ENCODE measurements at places on chromosomes 2 and 18.
A peak's percentile ranks its signal among the peaks of the same experiment; 100 is the strongest.

- no peak for DNase-seq
These were observed 7.4 kb downstream of the PTGR3 start for GRCh38 chr18:75201282-75202270.

DNA sequence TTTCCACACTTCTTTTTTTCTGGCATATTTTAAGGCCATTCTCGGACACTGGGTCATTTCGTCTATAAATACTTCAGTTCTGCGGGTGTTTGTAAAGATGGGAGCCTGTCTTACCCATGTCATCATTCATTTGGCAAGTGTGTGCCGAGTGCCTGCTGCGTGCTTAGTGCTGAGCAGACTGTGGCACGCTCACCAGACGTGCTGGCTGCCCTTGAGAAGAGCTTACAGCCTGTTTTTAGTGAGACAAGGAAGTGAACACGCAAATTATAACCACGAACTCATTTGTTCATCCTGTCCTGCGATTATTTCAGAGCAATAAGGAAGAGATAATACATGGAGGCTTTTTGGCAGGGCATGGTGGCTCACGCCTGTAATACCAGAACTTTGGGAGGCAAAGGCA lies 10.4 kb upstream of the STON1 start:
- no peak for DNase-seq

GRCh38 chr18:39167990-39168389 lies 1602.4 kb upstream of the CELF4 start:
- DNase-seq, result no peak

GRCh38 chr2:12043131-12043530 lies 296.7 kb downstream of the LPIN1 start:
- DNase-seq, result no peak

DNA sequence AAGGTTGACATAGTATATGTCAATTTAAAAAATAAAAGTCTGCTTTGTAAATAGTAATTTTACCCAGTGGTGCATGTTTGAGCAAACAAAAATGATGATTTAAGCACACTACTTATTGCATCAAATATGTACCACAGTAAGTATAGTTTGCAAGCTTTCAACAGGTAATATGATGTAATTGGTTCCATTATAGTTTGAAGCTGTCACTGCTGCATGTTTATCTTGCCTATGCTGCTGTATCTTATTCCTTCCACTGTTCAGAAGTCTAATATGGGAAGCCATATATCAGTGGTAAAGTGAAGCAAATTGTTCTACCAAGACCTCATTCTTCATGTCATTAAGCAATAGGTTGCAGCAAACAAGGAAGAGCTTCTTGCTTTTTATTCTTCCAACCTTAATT lies 78.6 kb upstream of the CSRNP3 start:
- no peak for DNase-seq

GRCh38 chr2:63819765-63820717 lies 21.7 kb upstream of the UGP2 start:
- no peak for DNase-seq

DNA sequence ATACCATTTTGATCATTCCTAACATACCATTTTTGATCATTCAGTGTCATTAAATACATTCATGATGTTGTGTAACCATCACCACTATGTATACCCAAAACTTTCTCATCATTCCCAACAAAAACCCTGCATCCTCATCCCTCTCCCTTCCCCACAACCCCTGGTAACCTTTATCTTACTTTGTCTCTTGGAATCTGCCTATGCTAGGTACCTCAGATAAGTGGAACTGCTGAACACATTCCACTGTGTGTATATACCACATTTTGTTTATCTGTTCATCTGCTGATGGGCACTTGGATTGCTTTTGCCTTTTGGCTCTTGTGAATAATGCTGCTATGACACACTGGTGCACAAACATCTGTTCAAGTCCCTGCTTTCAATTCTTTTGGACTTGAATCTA lies 83.8 kb upstream of the TFCP2L1 start:
- DNase-seq, result no peak

DNA sequence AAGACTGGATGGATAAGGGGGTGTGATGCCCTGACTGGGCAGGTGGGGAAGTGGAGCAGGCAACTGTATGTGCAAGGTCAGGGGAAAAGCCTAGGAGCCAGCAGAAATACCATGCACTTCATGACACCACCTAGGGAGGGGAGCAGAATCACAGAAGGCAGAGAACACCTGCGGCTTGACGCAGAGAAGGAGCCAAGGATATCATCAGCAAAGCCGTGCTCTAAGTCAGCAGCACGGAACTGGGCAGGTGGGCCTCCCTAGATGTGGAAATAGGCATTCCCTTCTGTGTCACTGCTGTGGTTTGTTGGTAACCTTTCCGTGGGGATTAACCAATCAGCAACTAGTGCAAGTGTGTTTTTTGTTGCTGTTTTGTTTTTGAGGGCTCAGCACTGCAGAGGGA lies 41.3 kb downstream of the HDLBP start:
- peak; percentile 46 for DNase-seq

DNA sequence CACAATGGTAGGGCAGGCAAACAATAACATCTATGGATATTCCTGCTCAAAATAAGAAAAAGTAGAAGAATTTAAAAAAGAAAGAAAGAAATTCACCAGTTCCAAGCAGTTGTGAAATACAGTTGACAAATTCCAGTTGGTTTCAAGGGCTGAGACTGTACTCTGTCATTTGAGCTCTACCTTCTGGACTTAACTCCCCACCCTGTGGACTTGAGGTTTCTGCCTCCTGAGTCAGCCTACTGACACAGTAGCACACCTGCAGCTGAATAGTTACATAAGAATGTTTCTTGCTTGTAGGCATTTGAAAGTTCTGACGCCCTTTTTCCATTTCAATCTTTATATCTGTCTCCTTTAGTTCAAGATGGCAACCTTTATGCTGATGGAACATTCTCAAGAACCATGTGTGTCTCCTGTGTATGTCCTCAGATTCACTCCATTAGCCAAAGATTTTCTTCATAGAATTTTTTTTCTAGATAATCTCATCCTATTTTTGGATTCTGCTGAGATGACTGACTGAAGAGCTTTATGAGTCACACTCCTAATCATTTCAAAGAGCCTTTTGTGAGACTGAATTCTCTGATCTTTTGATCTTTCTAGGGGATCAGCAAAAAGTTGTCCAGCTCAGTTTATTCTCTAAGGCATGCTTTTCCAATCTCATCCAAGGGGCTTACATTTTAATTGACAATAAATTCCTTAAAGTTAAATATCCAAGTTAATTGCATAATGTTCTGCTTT lies 19.1 kb downstream of the NETO1 start:
- DNase-seq, result peak; percentile 89

Measured in MM.1S (cell line).